ENCODE measurements at places on chromosomes 16 and 17. TPM values are rescaled to one million over a fixed set of nuclear protein-coding genes. Genes with fewer than 3 reads are reported as not detected.

OR2C1 gene
- total RNA-seq = not detected

TBC1D3 gene
- total RNA-seq = 2.1 TPM

SECTM1 gene
- total RNA-seq = 0.72 TPM

UNK gene
- 49.0 TPM for total RNA-seq

Measured in Karpas-422 (cell line).